ENCODE measurements at places on chromosomes 3 and 15.

DNA sequence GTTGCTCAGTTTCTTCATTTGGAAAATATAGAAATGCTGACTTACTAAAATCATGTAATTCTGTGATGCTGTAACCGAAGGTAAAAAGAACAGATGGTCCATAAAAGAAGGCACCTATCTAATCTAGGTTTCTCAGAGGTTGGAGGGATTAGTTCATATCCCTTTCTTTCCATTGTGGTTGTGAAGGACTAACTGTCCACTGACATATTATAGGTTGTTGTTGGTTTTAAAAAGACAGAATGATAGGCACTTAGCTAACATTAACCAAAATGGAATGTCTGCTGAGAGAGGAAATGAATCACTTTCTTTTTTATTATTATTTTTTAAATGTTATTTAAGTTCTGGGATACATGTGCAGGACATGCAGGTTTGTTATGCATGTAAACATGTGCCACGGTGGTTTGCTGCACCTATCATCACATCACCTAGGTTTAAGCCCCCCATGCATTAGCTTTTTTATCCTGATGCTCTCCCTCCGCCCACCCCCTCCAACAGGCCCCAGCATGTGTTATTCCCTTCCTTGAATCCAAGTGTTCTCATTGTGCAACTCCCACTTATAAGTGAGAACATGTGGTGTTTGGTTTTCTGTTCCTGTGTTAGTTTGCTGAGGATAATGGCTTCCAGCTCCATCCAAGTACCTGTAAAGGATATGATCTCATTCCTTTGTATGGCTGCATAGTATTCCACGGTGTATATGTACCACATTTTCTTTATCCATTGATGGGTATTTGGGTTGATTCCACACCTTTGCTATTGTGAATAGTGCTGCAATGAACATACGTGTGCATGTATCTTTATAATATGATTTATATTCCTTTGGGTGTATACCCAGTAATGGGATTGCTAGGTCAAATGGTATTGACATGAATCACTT is 45.8 kb downstream of the ALDH1A2 start:
- DNase-seq, result no peak

- no peak for DNase-seq
Observed at GRCh38 chr15:47470983-47471382, 246.3 kb upstream of the SEMA6D start.

DNA sequence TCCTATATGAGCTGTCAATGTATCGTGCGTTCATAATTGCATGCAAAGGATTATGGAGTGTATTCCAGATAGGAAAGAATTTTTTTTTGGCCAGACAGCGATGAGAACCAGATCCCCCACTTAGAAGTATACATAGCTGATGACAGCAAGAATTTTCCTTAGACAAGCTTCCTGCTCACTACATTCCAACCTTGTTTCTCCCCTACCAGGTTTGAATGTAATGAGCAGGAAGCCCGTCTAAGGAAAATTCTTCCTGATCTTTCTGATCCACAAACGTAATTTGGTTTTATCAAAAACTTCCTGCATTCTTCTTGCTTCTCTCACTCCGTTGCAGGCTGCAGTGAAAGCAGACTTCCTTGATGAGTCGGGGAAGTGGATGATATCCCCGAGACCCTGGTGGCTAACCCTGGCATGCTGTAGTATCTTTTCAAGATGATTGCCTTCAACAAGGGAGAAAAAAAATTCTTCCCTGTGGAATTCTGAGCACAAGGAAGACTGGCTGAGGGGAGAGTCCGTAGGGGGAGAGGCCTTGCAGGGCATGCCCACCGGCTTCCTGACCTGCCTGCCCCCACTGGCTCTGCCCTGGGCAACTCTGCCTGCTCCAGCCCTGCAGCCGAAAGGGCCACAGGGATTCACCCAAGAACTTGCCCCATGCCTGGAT is 243.1 kb downstream of the TLE3 start:
- DNase-seq, result no peak

DNA sequence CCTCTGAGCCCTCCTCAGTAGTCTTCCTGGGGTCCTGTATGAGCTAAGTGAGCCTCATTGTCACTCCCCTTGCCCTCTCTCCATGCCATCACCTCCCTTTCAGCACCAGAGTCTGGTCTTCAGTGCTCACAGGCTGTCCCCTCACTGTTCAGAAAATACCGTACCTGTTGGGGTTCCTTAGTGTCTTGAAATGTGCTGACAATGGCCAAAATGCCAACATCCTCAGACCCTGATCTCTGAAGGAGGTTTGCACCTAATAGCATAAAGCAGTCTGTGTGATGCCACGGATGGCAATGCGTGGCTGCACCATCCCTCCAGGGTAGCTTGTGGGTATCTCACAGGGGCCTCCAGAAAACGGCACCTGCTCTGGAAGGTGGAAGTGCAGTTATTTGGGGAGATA is 301.0 kb upstream of the TLE3 start:
- DNase-seq, result no peak

Measured in globus pallidus (tissue), 1 donor.